Renal cortical epithelial cell (primary cell): ENCODE measurements at places on chromosomes 1 and 21. TPM values are rescaled to one million over a fixed set of nuclear protein-coding genes. Genes with fewer than 3 reads are reported as not detected.

- no peak for DNase-seq
Measured at GRCh38 chr1:47233186-47233585, 1.2 kb upstream of the TAL1 start.

DNA sequence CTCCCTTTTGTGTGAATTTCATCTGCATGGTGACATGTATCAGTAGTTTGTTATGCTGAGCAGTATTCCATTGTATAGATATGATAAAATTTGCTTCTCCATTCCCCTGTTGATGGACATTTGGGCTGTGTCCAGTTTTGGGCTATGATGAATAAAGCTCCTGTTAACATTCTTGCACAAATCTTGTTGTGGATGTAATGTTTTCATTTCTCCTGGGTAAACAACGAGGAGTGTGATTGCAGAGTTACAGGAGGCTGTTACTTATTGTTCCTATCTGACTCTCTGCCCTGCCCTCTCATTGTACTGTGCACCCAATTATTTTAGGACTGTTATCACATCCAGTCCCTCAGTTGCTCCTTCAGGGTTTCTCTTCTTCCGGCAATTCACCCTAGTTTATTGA is 24.2 kb downstream of the MAPKAPK2 start:
- no peak for DNase-seq

- DNase-seq, result peak; percentile 95
Measured at GRCh38 chr1:66542811-66543767, 9.1 kb downstream of the SGIP1 start.

DNA sequence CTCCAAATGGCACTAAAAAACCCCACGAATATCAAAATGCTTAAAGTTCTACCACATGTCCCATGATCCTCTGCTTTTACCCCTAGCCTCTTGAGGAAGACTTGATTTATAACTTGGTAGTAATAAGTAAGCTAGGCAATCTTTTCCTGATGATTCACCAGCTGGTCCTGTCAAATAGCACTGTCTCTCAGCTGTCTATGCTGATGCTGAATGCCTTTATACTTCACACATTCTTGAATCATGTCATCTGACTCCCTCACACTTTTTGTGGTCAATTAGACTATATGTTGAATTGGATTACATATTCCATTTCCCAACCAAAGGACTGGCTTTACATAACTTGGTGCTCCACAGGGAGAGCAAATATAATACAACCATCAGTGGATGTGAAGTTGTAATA is 16.6 kb downstream of the C21orf91 start:
- DNase-seq, result peak; percentile 81

DNA sequence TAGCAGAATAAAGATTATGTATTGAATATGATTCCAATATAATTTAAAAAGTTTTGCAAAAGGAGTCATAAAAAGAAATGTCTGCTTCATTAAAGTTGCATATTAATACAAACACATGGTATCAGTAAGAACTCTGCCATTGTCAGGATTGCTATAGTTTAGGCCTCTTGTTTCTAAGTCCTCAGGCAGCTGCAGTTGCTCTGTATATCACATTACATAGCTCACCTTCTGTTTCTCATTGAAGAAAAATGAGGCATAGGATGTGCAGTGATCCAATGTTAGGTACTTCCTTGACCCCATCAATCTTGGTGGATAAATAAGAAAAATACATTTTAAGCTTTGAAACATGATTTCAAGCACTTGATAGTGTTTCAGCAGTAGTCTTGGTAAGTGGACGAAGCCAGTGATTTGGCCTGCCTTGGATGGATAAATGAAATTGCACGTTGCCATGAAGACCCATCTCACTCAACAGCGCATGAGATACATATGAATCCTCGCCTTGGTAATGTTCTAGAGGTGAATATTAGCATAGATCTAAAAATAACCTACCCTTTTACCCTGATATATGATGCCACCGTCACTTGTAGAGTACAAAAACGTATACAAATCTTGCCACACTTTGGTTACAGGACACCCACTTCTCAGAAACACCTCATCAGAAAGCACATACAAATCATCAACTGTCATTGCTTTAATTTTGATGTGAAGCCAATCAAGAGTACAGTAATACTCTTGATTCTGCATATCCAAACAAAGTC is 25.3 kb downstream of the ZFYVE9 start:
- DNase-seq, result no peak

Gene TTC39A
- total RNA-seq, result 24.5 and 79.0 TPM in 2 replicates
